Erythroblast (primary cell): ENCODE measurements at places on chromosomes 11 and 22.
A peak's percentile ranks its signal among the peaks of the same experiment; 100 is the strongest.

DNA sequence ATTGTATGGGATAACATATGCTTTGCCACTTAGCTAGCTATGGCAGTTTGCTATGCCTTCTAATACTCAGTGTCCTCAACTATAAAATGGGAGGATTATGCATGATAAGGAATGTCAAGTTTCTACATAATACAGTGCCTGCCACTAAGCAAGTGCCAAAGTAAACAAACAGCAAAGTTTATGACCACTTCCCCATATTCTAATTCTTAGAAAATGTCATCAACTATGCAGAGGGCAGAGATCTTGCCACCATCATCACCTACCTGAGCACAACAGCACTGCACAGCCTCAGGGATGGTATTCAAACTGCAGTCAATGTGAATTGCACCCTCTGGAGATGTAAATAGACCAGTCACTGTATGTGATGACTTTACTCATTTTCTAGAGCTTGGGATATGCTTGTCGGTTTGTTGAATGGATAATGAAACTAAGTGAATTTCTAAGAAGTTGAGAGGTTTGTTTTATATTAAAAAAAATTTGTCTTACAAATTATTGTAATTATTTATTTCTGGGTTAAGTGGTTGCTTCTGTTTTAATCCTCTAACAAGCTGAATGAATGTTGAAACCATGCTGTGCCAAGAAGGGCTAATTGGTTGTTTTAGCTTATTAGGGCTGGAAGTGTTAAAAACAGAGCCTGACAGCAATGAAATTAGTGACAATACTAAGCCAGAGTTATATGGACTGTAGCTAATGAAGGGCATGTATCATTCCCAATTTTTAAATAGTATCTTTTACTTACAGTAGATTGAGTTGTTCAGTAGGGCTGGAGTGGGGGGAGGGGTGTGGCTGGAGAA is 398.4 kb downstream of the CNTN5 start:
- no peak for DNase-seq

DNA sequence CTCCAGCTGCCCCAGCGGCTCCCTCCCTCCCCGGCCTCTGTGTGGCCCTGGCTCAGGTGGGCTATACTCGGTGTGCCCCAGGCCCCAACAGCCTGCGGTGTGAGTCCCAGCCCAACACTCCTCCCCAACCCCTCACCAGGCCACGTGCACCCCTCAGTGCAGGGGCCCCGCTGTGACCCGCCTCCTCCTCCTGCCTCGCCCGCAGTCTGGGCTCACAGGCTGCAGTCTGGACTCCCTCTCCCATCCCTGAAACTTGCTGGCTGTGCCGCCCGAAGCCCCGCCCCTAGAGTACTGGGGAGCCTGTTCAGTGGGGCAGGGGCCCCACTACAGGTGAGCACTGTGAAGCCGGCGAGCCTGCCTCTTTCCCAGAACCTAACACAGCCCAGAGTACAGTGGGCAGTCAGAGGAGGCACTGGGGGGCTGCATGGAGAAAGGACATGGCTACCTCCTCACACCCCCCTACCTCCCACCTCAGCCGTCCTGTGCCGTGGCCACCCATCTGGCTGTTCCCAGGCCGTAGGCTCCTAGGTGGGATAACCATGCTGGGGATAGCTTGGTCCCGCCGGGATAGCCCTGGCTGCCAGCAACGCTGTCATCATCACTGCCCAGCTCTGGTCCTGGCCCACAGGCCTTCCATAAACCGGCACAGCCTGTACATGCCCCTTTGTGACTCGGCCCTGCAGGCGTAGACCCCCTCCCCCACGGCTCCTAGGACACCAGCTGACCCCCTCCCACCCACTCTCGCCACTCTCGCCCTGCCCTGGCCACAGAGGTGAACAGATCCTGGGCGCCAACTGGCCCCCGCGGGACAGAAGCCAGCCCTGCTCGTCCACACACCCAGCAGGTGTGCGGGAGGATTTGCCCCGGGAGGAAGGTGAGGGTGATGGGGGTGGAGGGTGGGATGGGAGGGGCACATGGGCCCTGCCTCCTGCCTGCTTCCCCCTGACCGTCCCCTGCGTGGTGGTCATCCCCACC is 29.7 kb downstream of the CELSR1 start:
- no peak for DNase-seq

- DNase-seq, result peak; percentile 31
Measured at GRCh38 chr11:587978-588380, 11.7 kb downstream of the PHRF1 start.

DNA sequence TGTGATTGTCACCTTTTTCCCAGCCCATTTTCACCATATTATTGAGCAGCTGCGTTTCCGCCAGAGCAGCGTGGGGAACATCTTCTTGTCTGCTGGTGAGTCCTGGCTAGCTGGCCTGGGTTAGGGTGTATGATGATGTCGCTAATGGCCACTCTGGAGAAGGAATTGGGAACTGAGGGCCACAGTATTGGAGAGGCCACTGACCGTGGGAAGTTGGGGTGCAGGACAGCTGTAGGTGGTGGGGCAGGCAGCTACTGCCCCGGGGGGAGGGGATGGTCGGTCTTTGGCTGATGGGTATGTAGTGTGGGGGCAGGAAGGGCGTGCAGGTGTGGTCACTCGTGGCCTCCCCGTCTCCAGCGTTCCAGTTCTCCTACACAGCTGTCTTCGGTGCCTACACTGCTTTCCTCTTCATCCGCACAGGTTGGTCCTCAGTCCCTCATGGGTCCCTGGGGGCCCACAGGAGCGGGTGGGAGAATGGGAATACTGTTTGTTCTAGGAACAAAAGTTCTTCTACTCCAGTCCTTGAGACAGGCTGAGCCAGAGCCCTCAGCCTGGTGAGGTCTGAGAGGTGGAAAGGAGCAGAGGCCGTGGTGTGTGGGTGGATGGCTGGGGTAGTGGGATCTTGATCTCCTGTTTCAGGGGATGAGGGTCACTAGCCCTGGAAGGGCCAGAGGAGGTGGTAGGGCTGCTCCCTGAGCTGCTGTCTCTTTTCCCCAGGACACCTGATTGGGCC is 2.1 kb downstream of the RCE1 start:
- DNase-seq, result no peak

DNA sequence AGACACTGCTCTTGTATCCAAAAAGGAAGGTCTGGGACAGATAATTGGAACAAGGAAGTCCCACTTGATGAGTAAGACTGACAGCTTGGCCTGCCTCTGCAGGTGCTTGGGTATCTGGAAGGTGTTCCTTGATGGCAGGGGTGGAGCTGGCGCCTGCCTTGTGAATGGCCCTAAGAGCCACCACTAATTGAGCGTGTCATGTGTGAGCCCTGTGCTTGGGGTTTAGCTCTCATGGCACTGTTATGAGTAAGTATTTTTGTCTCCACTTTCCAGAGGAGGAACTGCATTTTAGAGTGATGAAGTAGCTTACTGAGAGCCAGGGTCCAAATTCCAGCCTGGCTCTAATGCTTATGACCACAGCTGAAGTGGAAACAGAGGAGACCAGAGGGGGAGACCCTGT is 71.2 kb upstream of the NECTIN1 start:
- no peak for DNase-seq

- no peak for DNase-seq
Measured at GRCh38 chr11:100706179-100706578, 19.1 kb downstream of the ARHGAP42 start.

- no peak for DNase-seq
Measured at GRCh38 chr11:125968354-125968753, 22.5 kb downstream of the VSIG10L2 start.

- no peak for DNase-seq
Measured at GRCh38 chr11:103367650-103368049, 258.4 kb downstream of the DYNC2H1 start.

- DNase-seq, result no peak
Measured at GRCh38 chr11:26144291-26144690, 187.6 kb upstream of the ANO3 start.

DNA sequence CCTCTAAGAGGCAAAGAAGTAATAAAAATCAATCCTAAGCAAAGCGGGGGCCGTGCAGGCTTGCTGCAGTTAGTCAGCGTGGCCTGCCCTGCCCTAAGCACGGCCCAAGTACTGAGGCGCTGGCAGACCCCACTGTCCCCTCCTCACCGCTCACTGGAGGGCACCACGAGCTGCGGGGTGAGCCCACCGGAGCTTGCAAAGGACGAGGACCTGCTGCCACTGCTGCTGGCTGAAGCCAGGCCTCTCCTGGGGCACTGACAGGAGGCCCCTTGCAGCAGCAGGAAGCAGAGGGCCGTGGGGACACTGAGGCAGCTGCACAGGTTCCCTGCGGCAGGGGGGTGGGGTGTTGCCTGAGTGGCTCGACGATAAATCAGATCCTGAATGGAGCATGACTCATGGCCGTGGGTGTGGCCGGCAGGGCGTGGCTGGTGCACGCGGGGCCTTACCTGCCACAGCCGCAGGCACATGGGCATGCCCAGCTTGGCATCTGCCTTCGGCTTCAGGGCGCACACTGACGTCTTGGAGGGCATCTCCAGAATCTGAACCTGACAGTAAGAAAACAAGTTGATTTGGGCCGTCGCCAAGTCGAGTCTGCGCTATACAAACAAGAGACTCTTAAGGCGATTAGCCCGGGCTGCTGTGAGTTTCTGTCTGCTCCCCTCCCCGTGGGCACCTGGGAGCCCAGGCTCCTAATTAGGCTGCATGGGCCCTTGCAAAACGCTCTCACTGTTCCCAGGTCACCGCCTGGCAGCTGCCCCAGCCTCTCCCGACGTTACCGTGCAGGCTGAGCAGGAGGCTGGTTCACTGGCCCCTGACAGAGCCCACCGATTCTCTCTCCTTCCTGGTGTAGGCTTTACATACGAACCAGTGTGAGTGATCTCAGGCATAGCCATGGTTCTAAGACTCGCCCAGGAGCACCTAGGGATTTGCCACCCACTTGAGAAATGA is 45.9 kb downstream of the TBX1 start:
- peak; percentile 10 for DNase-seq

GRCh38 chr11:37929100-37929653 is 1331.1 kb upstream of the RAG2 start:
- no peak for DNase-seq

GRCh38 chr11:102831489-102832440 is 11.6 kb downstream of the MMP3 start:
- DNase-seq, result peak; percentile 10

- no peak for DNase-seq
Measured at GRCh38 chr11:64396079-64396591, 37.2 kb downstream of the RPS6KA4 start.

- DNase-seq, result peak; percentile 21
Measured at GRCh38 chr22:20424932-20425565, 12.6 kb downstream of the SCARF2 start.
